ENCODE measurements at places on chromosomes 7 and 10.

- no peak for DNase-seq
Measured at GRCh38 chr10:6176691-6177231, 26.0 kb upstream of the PFKFB3 start.

GRCh38 chr7:129835569-129835968 is 117.2 kb downstream of the UBE2H start:
- no peak for DNase-seq

- no peak for DNase-seq
Measured at GRCh38 chr10:133453516-133454203, at the start of gene SCART1. TSS of gene SCART1 (plus strand) at chr10:133453945. CDS start at chr10:133453998, 53 bp downstream.

DNA sequence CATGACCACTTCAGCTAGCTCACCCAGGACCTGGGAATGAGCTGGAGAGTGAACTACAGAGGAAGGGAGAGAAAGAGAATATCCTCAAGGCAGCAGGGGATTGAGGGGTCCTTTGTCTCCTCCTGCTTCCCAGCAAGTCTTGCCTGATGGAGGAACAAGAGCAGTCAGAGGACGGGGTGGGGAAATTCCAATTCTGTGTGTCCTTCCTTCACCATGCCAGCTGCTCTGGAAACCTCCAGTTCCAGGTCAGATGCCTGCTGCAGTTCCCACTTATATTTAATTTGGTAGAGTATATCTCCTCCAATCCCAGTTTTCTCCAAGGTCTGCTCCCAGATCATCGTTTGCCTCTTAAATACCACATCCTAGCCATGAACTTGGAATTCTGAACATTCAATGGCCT is 21.4 kb upstream of the LEP start:
- no peak for DNase-seq

DNA sequence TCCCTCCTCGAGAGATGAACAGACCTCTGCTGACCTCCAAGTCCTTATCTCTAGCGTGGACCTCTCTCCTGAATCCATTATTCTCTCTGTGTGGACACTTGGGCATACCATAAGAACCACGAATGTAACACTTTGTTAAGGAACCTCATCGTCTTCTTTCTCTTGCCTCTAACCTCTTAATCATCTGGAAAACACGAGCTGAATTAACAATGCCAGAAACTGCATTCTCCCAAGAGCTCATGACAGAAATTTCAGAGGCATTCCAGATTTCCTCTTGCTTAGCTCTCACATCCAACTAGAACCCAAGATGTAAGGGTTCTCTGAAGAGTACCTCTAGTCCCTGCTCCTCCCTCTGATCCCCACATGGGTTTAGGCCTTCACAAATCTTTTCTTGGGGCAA is 101.5 kb downstream of the TRIL start:
- DNase-seq: no peak

- peak; percentile 97 for DNase-seq
Measured at GRCh38 chr10:96244354-96244753, 27.0 kb downstream of the BLNK start.

DNA sequence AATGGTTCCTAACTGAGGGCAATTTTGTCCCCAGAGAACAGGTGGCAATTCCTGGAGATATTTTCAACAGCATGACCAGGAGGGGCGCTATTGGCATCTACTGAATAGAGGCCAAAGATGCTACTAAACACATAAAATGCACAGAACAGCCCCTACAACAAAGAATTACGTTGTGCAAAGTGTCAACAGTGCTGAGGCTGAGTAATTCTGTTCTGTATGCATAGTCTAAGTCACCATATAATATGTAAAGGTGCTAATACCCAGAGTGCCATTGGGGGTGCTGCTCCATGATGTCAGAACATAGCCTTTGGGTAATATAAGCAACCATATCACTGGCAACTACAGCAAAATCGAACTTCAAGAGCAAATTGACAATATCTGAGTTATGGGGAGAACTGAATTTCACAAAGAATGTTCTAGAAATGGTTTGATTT is 213.3 kb upstream of the PHYHIPL start:
- DNase-seq: peak; percentile 7

- no peak for DNase-seq
Measured at GRCh38 chr10:120729547-120729946, 121.6 kb upstream of the WDR11 start.

GRCh38 chr10:89600041-89600440 is 45.0 kb downstream of the PANK1 start:
- no peak for DNase-seq

DNA sequence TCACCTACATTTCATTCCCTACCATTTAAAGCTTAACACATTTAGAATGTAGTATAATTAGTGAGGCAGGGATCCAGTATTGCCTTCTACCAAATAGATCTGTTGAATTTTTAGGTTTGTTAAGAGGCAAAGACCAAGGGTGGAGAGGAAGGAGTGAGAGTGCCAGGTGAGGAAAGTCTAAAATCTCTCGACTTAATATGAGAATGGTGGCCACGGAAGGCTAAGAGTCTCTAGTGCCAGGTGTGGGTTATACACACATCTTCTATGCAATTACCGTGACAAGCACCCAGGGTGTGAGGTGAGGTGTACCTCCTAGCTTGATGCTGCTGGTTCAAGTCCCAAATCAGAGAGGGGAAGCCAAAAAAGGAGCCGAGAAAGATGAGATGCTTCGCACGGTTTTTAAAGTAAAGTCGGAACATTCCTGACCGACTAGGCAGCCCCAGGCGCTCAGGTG is 439 bp downstream of the IQUB start:
- DNase-seq: peak; percentile 4

DNA sequence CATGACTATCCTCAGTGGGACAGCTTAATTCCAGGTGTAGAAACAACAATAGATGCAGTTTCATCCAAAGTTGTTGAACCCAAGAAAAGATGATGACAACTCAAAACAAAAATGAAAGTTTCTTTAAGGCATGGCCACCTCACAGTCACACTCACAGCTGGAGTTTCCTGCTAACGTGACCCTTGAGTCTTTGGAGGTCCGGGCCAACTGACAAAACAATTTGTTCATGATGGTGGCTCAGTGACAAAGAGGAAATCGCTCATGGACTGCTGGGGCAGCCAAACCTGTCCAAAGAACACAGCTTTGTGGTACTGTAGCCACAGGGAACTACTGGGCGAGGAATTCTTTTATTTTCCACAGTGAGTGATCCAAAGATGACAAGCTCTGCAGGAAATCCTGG is 96.0 kb upstream of the JCAD start:
- no peak for DNase-seq

DNA sequence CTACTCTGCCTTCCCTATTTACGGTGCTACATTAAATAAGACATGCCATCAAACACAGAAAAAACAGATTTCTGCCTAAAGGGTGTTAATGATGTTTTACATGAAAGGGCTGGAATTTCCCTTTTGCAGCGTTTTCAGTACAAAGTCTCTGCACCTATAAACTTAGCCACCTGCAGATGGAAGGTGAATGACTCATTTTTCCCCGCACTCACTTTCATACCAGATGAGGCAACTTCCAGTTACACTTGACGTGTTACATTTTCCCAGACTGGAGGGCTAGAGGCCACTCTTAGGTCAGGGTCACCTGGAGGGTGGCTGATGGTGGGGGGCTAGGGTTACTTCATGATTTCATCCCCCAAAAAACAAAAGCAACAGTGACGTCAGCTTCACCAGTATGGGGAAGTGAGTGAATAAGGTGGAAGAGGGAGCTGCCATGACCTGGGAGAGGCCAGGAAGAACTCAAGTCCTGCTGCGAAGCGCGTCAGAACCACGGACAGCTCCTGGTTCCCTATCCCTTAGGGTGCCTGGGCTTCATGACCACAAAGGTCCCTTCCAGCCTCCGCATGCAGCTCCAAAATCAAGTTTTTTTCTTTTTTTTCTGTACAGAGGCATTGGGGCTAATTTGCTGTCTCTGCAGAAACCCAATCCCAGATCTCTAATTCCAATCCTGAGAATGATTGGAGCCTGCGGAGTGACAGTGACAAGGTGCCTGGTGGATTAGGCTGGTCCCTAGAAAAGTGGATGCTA is 94.0 kb downstream of the ADARB2 start:
- peak; percentile 18 for DNase-seq

GRCh38 chr10:125248489-125248888 is 88.1 kb upstream of the CTBP2 start:
- DNase-seq: no peak

DNA sequence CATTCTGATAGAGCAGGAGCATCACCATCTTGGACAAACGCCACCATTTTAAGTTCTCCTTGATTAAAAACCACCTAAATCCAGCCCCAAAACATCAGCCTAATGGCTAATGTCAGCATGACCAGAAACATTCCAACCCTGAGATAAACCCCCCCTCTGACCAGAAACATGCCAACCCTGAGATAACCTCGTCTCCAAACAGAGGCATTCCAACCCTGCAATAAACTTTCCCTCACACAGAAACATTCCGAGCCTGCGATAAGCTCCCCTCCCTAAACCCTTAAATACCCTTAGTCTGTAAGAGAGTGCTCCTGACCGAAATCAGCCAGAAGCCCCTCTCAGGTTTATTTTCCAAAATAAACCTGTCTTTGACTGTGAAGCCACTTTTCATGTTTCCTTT is 76.5 kb downstream of the ADARB2 start:
- no peak for DNase-seq

GRCh38 chr7:1012716-1013095 is 29.7 kb downstream of the CYP2W1 start:
- DNase-seq: no peak

DNA sequence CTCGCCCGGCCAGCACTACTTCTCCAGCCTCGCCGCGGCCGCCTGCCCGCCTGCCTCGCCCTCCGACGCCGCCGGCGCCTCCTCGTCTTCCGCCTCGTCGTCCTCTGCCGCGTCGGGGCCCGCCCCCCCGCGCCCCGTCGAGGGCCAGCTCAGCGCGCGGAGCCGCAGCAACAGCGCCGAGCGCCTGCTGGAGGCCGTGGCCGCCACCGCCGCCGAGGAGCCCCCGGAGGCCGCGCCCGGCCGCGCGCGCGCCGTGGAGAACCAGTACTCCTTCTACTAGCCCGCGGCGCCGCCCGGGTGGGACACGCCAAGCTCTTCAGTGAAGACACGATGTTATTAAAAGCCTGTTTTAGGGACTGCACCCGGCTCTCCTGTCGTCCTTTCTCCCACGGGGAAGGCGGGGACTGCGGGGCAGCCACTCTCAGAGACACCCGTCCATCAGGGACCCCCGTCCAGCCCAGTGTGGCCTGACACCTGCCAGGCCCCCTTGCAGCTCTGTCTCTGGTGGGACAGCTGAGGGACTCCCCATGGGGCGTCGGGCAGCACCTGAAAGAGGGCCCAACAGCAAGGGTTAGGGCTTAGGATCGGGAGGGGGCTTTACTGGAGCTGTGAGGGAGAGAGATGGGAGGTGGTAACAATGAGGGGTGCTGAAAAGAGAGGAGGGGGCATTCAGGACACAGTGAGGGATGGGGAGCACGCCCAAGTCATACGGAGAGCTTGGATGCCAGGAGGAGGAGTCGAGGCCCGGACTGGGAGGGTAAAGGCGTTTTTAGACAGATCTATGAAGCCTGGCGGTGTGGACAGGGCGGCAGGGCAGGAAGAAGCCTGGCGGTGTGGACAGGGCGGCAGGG is 34.7 kb downstream of the SPDYE6 start:
- DNase-seq: no peak

DNA sequence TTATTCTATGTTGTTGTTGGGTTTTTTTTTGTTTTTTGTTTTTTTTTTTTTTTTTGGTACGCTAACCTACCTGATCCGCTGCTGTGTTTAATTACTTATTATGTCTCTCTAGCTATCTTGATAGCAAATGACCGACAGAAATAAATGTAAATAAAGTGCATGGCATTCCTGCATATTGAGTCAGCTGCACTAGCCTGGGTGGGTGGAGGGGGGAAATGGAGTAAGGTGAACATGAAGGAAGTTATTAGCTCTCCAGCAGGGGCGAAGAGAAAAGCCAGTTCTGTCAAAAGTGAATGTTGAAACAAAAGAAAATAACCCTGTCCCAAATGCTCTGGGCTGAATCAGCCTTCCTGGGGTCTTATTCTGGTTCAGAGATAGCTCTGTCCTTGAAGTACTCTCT is 210.7 kb upstream of the MDFIC start:
- DNase-seq: no peak

DNA sequence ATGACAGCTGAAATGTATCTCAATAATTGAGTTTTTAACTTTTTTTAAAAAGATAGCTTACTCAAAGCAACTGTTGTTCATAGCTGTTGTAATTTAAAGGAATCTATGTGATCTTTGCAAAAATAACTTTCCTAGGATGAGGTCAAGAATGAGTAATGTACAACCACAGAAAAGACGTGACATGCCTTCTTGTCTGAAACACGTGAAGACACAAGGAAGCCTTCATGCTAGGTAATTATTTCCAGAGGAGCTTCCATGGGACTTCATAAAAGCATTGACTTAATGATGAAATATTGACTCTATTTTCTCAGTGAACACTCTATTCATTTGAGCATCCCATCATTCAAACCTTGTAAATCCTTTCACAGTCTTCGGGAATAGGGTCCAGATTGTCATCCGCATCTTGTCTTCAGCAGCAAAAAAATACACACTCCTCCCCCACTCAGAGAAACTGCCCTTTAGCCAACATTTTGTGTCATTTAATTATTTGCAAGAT is 528.0 kb downstream of the NRG3 start:
- no peak for DNase-seq

- no peak for DNase-seq
Measured at GRCh38 chr7:140080919-140081318, 18.2 kb upstream of the PARP12 start.

DNA sequence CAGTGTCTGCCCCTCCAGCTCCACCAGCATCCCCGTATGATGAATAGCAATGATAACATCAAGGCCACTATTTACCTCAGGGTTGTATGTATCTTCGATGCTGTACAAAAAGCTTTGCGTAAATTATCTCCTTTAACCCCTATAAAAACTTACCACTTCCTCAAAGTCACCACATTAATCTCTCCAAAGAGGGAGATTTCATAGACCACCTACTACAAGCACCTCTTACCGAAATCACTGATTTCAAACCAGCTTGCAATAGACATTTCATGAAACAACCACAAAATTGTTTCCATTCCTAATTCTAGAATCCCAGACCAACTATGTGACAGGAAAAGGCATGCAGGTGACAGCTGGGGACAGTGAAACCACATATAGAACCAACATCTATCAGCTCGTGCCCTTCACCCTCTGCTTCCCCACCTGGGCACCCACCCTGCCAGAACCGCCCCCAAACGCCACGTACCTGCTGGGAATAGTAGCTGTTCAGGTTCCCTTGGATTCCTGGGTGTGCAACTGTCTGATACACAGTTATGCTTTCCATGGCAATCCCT is 20.1 kb upstream of the MMP21 start:
- DNase-seq: peak; percentile 60

DNA sequence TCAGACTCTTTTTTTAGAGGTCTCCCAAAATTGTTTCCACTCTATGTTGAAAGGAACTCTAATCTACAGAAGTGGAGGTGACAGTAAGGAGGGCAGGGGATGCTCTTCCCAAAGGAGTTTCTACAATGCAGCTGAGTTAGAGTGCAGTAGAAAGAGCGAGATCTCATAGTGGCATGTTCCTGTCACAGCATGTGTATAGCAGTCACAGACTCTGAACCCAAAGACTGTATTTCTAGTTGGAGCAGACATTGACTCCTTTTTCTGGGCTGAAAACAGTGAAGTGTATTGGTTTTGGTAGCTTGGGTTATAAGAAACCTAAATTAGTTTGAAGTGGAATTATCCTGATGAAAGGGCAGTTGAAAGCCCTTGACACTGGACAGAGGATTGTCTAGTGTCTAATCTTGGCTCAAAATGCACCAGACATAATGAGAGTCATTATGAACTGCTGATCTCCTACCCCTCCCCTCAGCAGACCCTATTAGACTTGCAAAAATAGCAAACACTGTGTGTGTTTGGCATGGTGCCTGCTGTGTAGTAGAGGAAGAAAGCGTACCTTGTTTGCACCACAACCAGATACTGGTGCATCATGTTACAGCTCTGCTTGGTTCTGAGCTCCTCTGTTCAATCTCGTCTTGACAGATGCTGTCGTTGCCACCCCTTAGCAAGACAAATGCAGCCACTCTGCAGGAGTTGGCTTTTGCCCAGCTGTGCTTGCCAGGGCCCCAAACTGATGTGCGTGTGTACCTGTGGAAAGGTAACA is 336.0 kb downstream of the AUTS2 start:
- no peak for DNase-seq

All from OCI-LY7 (cell line).